ENCODE measurements at places on chromosomes 11 and 22.

GRCh38 chr11:24082241-24082640, 414.6 kb upstream of the LUZP2 start:
- no peak for DNase-seq

- no peak for DNase-seq
These were observed 157.8 kb upstream of the TRPC6 start for GRCh38 chr11:101741479-101742175.

DNA sequence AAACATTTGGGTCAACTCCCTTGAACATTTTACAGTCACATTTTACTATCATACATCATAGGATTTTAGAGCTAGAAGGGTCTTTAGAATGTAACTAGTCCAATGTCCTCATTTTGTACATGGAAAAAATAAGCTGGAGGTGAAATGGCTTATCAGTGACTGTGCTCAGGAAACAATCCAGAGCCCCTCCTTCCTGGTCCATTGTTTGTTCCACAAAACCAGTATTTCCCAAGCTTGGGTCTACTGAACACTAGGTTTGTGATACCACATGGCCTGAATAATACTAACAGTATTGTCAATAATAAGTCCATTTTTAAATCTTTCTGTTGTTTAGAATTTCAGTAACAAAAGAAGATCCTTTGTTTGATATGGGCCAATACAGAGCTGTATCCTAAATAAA, 27.1 kb downstream of the PDGFD start:
- DNase-seq, result no peak

GRCh38 chr11:119919656-119920055, 190.7 kb upstream of the NECTIN1 start:
- no peak for DNase-seq

DNA sequence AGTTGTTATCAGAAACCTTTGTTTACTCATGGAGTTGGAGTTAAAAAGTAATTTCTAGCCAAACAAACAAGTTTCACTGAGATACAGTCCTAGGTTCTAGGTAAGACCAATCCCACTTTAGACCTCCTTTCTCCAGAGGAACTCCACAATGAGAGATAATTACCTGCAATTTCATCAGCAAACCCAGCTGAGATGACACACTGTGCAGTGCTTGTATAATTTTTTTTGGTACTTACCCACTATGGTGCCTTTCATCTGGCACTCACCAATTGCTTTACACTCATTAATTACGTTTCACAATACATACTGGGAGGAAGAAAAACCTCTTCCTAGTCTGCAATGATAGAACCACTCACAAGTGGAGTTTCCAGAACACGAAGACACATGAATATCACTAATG, 1.8 kb upstream of the MUC15 start:
- DNase-seq, result no peak

- no peak for DNase-seq
These were observed 31.9 kb downstream of the MAML2 start for GRCh38 chr11:96311120-96311568.

DNA sequence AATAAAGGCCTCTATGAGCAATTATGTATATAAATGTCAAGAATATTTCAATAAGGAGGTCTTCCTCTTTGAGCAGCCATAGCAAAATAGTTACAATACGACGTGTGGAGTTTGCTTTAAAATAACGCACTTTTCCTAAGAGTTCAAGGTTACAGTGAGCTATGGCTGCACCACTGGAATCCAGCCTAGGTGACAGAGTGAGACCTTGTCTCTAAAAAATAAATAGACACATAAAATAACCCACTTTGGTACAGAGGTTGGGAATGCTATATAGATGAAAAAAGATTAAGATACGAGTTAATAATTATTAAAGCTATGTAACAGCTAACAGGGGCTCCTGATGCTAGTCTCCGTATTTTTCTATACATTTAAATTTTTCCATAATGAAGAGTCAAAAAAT, 12.6 kb downstream of the RAB6A start:
- no peak for DNase-seq

- DNase-seq, result no peak
These were observed 17.5 kb upstream of the OPCML start for GRCh38 chr11:133549826-133550225.

DNA sequence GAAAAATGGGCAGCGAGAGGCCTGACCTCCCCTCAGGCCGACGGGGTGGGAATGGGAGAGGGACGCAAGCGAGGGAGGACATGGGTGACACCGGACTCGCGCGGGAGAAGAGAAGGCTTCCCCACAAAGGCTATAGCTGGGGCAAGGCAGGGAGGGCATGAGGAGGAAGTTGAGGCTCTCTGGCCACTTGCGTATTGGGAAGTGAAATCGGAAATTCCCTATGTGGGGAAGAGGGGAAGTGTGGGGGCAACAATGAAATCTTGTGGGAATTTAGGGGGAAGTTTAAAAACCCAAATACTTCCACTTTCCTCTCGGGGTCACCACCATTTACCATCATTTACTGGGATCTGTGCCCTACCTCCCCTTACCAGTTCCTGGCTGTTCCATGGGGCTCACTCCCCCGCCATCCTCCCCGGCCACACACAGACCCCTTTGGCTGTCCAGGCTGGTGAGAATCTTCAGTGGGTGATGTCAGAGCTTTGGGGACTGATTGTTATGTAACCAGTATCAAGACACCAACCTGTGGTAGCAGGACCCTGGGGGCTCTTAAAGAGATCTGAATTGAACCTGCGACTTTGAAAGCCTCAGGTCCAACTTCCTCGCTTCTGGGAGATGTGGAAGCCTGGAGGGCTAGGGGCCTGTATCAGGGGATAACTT, 951 bp upstream of the EHD1 start:
- no peak for DNase-seq

DNA sequence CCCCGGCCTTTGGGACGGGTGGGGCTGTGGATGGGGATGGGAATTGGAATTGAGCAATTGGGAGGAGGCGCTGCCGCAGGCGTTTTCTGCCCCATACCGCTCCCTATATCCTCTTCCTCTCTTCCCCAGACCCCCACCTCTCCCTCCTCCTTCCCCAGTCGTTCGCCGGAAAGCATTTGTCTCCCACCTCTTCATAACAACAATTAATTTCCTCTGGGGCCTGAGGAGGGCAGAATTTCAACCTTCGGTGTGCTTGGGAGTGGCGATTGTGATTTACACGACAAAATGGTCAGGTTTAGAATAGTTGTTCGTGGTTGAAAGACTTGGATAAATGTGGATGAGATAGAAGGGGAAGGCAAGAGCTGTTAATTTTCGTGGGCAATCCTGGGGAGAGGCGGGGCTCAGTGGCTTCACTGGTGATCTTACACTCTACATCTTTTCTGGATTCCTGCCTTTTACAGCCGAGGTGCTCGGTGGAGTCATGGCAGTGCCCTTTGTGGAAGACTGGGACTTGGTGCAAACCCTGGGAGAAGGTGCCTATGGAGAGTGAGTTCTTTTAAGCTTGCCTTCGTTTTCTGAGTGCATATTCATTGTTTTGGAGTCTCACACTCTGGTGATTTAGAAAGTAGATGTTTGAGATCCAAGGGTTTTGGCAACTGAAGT, 1.5 kb downstream of the CHEK1 start:
- no peak for DNase-seq

- no peak for DNase-seq
These were observed 5.1 kb downstream of the MRGPRF start for GRCh38 chr11:69007975-69008381.

GRCh38 chr11:128872594-128872993, 5.5 kb upstream of the KCNJ1 start:
- no peak for DNase-seq

DNA sequence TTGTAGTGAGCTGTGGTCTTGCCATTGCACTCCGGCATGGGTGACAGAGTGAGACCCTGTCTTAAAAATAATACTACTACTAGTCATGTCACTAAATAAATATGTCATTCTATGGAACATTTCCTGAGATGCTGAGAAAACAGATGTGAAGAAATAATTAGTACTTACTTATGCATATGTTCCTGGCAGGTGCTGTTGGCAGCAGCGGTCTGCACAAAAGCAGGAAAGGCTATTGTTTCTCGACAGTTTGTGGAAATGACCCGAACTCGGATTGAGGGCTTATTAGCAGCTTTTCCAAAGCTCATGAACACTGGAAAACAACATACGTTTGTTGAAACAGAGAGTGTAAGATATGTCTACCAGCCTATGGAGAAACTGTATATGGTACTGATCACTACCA, 8.8 kb downstream of the ARCN1 start:
- no peak for DNase-seq
